ENCODE measurements at places on chromosomes 3 and 15.

DNA sequence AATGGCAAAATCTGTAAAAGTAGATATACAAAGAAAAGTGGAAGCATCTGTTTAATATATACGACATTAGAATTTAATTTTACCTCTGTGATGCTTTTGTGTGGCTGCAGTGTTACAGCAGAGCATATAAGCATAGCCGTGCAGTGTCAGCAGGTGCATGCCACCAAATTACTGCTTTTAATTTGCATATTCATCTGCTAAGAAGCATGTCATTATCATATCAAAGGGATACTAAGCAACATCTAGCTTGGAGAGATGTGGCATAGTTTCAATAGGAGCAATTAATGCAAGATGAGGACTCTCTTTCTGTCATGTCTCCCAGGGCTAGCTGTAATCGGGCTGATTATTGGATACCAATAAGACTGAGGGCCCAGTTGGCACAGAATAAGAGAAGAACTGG is 214.4 kb upstream of the SOX2 start:
- DNase-seq = no peak

DNA sequence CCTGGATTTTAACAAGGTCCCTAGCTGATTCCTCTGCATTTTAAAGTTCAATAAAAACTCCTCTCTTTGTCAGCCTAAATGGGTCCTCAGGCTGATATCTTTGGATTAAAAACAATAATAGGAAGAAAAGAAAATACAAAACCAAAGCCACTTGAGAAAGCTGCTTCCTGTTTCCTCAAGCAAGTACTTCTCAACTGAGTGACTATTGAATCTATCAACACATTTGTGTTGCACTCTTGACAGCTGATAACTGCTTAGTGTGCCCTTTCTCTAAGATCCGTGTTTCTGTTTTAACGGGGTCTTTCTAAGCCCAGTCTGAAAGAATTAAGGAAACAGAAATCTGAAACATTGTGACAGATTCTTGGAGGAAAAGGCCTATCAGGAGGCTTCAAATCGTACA is 410.7 kb downstream of the GRM7 start:
- no peak for DNase-seq

GRCh38 chr3:67484085-67484484 is 170.3 kb downstream of the SUCLG2 start:
- no peak for DNase-seq

- DNase-seq = peak; percentile 70
Observed at GRCh38 chr15:90300988-90301706, 35.7 kb downstream of the NGRN start.

DNA sequence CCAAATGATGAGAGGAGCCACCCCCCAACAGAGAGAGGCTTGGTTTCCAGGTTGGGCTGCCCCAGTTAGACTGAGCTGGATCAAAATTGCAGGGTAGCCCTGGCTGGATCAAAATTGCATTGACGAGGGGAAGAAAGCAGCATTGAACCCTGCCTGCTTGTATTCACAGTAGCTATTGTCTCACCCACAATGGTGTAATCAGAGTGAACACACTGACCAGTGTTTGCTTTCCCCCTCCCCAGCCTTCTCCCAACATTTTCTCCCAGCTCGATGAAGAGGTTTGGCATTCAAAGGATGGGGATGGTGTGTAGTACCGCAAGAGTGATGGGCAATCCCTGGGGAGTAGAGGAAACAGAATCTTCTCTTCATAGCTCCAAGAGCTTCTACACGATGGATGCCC is 223.8 kb downstream of the ADAMTS9 start:
- DNase-seq = no peak

GRCh38 chr15:40886586-40886985 is 7.7 kb upstream of the VPS18 start:
- DNase-seq = no peak

- DNase-seq = no peak
Observed at GRCh38 chr3:19384868-19385267, 236.6 kb downstream of the KCNH8 start.

GRCh38 chr3:46661776-46662766 is 31.4 kb downstream of the ALS2CL start:
- no peak for DNase-seq

DNA sequence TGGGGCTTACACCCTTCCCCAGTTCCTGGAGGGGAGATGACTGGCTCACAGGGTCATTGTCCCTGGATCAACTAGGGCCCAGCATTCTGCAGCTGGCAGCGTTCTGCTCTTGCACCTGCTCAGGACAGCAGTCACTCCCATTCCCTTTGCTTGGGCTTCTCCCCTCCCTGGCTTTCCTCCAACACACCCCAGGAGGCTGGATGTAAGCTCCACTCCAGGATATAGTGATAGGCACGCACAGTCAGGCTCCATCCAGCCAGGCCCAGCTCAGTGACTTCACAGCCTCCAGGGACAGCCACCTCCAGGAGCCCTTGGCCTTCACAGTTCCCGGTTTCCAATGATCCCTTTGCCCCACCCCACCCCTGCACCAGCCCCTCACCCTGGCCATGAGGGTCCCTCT is 1.9 kb downstream of the SPTBN5 start:
- no peak for DNase-seq

DNA sequence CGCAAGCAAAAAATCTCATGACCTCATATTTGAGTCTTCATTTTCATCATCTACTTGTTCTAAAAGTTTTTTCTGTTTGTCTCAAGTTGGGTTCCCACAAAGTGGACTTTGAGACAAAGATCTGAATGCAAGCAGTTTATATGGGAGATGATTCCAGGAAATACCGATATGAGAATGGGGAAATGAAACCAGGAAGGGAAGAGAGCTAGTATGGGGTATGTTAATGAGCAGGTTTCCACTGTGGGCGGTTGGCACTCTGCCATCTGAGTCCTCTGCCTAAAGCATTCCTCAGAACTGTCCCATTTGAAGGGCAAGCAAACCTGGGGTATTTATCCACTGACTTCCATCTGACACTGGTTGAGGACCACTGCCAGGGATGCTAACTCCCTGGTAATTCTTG is 8.8 kb downstream of the ADPRH start:
- no peak for DNase-seq

DNA sequence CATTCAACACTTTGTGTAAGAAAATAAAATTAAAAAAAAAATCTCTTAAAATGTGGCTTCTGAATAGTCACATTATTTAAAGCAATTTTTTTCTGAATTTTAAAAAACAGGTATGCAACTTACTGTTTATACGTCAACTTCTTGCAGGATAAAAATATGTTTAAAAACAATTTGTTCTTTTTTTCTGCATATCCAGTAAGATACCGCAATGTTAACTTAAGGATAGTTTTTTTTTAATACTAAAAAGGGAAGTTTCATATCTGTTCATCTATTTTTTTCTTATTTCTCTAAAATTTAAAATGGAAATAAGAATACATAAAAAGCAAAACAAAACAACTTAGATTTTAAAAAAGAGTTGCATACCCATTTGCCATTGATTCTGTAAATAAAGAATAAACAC is 27.4 kb downstream of the GOLIM4 start:
- no peak for DNase-seq

GRCh38 chr15:42474827-42475226 is 16.1 kb downstream of the ZNF106 start:
- peak; percentile 39 for DNase-seq

All from erythroblast (primary cell).